ENCODE measurements at places on chromosomes 1 and 21. TPM values are rescaled to one million over a fixed set of nuclear protein-coding genes. Genes with fewer than 3 reads are reported as not detected.

Gene CAPN8
- not detected for total RNA-seq

Gene BNIPL
- total RNA-seq: 5.3 TPM

Gene ADAMTS1
- total RNA-seq: 0.31 TPM

DNA sequence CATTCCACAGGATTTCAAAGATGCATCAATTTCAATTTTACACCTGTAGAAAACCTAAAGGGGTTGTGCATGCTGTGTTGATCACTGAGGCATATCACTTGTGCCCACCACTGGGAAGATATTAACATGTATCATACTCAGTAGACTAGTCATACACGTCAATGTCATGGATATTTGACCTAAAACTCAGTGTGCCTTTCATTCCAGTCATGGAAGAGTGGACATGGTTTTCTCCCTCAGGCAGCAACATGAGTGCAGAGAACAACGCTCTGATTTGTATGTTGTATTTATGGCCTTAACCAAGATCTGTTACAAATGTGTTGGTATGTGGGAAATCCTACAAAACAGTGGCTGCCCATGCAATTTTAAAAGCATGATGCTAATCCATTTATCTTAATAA, 6.1 kb upstream of the C1orf53 start:
- no peak for DNase-seq

DNA sequence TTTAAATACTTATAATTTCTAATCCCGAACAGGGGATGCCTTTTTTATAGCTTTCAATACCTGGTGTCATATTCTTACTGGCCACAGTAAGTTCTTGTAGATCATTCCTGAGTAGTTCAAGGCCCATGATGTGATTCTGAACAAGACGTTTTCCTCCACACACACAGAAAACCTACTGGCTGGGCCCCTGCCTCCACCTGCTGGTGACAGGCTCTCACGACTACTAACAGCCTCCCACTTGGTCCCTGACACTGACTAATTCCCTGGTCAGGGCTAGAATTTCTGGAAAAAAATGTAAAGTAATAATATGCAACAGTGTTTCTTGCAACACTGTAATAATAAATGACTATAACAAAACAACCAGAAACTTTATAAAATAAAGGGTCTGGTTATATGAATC, 50.4 kb upstream of the RIPK4 start:
- peak; percentile 41 for DNase-seq

DNA sequence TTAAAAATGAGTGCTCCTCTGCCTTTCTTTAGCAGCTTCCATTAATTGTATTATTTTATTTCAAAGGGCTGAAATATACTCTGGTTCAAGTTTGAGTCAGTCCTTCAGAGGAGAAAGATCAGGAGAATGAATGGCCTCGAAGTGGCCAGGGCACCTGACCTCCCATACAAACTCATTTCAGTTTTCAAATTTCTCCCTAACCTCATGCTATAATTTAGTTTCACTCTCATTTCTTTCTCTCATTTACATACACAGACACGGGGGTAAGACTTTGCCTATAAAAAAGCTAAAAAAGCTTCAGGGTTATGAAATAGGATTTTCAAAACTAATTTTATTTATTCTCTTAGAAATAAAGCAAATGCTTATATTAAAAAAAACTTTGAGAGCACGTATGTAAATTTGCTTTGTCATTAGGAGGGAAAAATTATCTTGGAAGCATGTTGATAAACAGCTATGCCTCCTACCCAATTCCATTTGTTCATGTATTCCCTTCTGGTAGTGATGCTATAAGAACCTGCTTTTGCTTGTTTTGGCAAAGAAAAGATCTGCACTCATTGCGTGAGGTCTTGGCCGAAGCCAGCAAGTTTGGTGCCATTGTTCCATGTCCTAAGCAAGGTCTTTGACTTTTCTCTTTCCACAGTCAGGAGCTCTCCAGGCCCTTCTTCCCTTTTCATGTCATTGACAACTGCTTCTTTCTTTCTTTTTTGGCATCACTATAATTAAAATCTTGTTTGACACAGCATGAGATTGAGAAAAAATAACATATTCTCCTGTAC, 80.4 kb upstream of the LRRC53 start:
- DNase-seq: no peak

DNA sequence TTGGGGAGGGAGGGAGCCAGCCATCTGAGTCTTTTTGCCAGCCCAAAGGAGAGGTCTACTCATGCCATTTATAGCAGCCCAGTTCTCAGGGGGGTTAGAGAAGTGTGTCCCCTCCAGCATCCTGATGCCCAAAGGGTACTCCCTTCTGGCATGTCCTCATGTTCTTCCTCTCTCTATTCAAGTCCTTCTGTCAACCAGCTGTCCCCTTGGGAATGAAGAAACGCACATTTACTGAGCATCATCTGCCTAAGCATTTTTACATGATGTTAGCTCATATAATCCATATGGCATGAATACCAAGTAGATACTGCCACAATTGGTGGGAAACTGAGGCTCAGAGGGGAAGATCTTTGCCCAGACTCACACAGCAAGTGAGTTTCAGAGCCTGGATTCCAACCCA, 14.8 kb upstream of the TACSTD2 start:
- no peak for DNase-seq
